ENCODE measurements at places on chromosomes 2 and 18. TPM values are rescaled to one million over a fixed set of nuclear protein-coding genes. Genes with fewer than 3 reads are reported as not detected.
A peak's percentile ranks its signal among the peaks of the same experiment; 100 is the strongest.

- H3K4me3 ChIP-seq: peak overlapping the region; percentile 23
- H3K27ac ChIP-seq: no peak overlapping the region
- peaks cover 35% of the 10 kb centered on the region for H3K27me3 ChIP-seq
- H3K36me3 ChIP-seq: no peaks in the 10 kb centered on the region
- H3K4me1 ChIP-seq: peaks cover 8% of the 10 kb centered on the region
- DNase-seq: no peak
Observed at GRCh38 chr18:70464343-70465114, 175.7 kb downstream of the SOCS6 start.

Gene MATN3
- not detected for total RNA-seq

DNA sequence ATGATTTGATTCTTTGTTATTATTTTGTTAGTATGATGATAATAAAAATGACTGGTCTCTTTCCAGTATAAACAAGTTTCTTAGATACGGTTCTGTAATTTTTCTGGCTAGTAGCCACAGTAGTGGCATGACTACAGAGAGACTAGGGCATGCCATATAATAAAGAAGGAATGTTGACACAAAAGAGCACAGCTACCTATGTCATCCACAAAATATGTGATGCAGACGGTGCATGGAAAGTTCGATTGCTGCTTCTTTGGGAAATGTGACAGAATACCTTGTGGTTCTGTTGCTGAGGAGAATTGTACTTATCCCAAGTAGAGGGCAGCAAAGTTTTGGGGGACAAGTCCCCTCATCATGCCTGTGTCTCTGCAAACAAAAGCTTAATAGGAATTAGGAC, 26.1 kb upstream of the SETBP1 start:
- H3K27me3 ChIP-seq: peaks cover 34% of the 10 kb centered on the region
- no peak overlapping the region for H3K4me3 ChIP-seq
- no peak overlapping the region for H3K27ac ChIP-seq
- no peaks in the 10 kb centered on the region for H3K4me1 ChIP-seq
- no peaks in the 10 kb centered on the region for H3K36me3 ChIP-seq

DNA sequence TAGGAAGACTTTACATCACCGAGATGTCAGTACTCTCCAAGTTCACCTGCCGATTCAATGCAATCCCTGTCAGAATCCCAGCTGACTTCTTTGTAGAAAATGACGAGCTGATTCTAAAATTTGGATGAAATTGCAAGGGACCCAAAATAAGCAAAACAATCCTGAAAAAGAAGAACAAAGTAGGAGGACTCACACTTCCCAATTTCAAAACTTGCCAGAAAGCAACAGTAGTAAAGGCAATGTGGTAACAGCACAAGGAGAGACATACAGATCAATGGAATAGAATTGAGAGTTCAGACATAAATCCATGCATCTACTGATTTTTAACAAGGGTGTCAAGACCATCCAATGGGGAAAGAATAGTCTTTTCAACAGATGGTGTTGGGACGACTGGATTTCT, 52.2 kb downstream of the SMAD7 start:
- no peak for DNase-seq
- no peak overlapping the region for H3K4me3 ChIP-seq
- H3K36me3 ChIP-seq: peaks cover 2% of the 10 kb centered on the region
- H3K4me1 ChIP-seq: peaks cover 16% of the 10 kb centered on the region

Gene ITGAV
- total RNA-seq: 13.6 TPM

- H3K27ac ChIP-seq: no peak overlapping the region
- H3K27me3 ChIP-seq: no peaks in the 10 kb centered on the region
- peaks cover 2% of the 10 kb centered on the region for H3K36me3 ChIP-seq
- peaks cover 15% of the 10 kb centered on the region for H3K4me1 ChIP-seq
Observed at GRCh38 chr2:168722592-168722991, 79.8 kb upstream of the NOSTRIN start.

Gene CERKL
- not detected for total RNA-seq

Gene RTP5
- not detected for total RNA-seq

GRCh38 chr18:45733535-45733934, 9.6 kb downstream of the SLC14A1 start:
- no peaks in the 10 kb centered on the region for H3K36me3 ChIP-seq
- no peak overlapping the region for H3K27ac ChIP-seq
- H3K4me3 ChIP-seq: no peak overlapping the region
- no peak for DNase-seq
- peaks cover 4% of the 10 kb centered on the region for H3K4me1 ChIP-seq

Gene ABHD1
- total RNA-seq: 0.21 TPM

GRCh38 chr2:165645930-165646831, 147.9 kb downstream of the GALNT3 start:
- H3K4me3 ChIP-seq: no peak overlapping the region
- DNase-seq: no peak
- peaks cover 6% of the 10 kb centered on the region for H3K27me3 ChIP-seq
- no peak overlapping the region for H3K27ac ChIP-seq
- H3K4me1 ChIP-seq: no peaks in the 10 kb centered on the region

Gene TUBA3E
- total RNA-seq: not detected

Gene GPR35
- 35.4 TPM for total RNA-seq

GRCh38 chr2:238722181-238722580, 125.7 kb upstream of the TWIST2 start:
- peak; percentile 15 for DNase-seq
- H3K27ac ChIP-seq: no peak overlapping the region
- no peaks in the 10 kb centered on the region for H3K36me3 ChIP-seq
- H3K27me3 ChIP-seq: no peaks in the 10 kb centered on the region

- no peaks in the 10 kb centered on the region for H3K4me1 ChIP-seq
- H3K27ac ChIP-seq: no peak overlapping the region
- H3K4me3 ChIP-seq: no peak overlapping the region
- peaks cover 32% of the 10 kb centered on the region for H3K27me3 ChIP-seq
Observed at GRCh38 chr2:121860033-121860757, 104.7 kb downstream of the TSN start.

- H3K27ac ChIP-seq: no peak overlapping the region
- H3K27me3 ChIP-seq: no peaks in the 10 kb centered on the region
- no peaks in the 10 kb centered on the region for H3K36me3 ChIP-seq
- no peak for DNase-seq
- no peak overlapping the region for H3K4me3 ChIP-seq
Observed at GRCh38 chr18:6792391-6792790, 62.9 kb downstream of the ARHGAP28 start.
